ENCODE measurements at places on chromosomes 6 and 20. TPM values are rescaled to one million over a fixed set of nuclear protein-coding genes. Genes with fewer than 3 reads are reported as not detected.

Gene ESR1
- total RNA-seq = not detected

Gene ARMC2
- 3.9 TPM for total RNA-seq

DNA sequence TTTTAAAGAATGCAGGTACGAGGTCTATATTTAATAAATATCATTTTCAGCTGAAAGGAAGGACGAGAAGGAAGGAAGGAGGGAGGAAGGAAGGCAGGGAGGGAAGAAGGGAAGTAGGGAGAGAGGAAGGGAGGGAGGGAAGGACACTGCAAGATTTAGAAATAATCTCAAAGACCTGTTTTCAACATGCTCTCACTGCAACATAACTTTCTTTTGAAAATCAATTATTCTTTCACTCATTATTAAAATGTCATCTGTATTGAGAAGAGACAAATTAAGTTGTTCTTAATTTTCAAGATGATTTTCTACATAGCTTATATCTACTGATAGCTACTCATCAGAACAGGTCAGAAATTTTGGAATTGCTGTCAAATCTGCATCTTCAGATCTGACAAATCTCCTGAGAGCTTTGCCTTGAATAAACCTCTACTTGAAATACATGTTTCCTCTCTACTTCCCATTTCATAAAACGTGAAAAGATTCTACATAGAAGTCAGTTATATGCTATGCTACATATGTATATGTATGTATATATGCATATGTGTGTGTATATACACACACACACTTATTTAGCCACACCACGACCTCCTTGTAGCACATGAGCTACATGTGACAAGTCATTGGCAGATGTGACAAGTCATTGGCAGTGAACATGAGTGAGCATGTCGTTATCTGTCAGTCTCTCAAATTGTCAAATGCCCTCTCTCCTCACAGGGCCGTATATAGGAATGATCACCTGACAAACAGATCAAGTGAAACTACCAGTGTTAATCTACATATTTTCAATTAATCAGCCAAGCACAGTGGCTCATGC, 241.6 kb downstream of the LY86 start:
- H3K27ac ChIP-seq = no peak overlapping the region
- no peak for DNase-seq
- H3K4me1 ChIP-seq = peaks cover 4% of the 10 kb centered on the region

DNA sequence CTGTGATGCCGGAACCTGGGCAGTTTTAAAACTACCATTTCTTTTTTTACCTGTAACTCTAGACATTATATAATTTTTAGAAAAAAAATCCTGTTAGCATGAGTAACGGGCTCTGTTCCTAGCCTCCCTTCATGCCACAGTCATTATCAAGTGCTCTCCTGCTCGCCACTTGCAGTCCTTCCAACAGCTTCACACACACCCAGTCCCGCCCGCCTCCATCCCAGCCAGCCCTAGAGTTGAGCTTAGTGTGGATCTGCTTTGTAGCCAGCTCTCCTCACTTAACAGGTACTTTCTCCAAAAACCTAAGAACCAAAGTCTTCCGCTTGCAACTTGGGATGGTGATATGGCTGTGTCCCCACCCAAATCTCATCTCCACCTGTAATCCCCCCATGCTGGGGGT, 51.5 kb downstream of the EZR start:
- no peak for DNase-seq
- no peaks in the 10 kb centered on the region for H3K27me3 ChIP-seq
- H3K36me3 ChIP-seq = peaks cover 64% of the 10 kb centered on the region
- no peak overlapping the region for H3K27ac ChIP-seq
- H3K4me1 ChIP-seq = no peaks in the 10 kb centered on the region
- H3K4me3 ChIP-seq = no peak overlapping the region

DNA sequence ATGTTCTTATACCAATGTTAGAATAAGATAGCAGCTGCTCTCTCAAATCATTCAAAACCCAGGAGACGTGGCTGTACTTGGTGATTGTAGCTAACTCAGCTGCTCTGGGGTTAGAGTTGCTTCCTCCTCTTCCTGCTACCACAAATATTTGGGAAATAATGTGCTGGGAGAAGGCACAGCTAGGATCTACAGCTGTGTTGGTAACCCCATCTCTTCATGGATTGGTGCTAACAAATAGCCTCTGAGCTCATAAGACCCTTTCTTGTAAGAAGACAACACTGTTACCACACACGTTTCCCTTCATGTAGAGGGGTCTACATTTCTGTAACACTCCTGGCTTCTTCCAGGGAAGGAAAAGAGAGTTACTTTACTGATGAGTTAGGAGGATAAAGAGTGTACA, 911.0 kb upstream of the CITED2 start:
- H3K4me1 ChIP-seq = no peaks in the 10 kb centered on the region
- H3K4me3 ChIP-seq = no peak overlapping the region
- no peaks in the 10 kb centered on the region for H3K27me3 ChIP-seq

DNA sequence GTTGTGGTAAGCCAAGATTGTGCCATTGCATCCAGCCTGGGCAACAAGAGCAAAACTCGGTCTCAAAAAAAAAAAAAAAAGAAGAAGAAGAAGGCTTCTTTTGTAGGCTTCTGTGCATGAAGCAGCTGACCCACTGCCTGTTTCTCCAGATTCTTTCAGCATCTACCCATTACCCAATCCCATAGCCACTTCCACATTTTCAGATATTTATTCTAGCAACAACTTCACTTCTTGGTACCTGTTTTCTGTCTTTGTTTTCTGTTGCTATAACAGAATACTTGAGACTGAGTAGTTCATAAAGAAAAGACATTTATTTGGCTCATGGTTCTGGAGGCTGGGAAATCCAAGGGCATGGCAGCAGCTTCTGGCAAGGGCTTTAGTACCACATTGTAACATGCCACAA, 95.3 kb upstream of the SGK1 start:
- H3K27me3 ChIP-seq = no peaks in the 10 kb centered on the region
- DNase-seq = no peak
- no peak overlapping the region for H3K4me3 ChIP-seq

DNA sequence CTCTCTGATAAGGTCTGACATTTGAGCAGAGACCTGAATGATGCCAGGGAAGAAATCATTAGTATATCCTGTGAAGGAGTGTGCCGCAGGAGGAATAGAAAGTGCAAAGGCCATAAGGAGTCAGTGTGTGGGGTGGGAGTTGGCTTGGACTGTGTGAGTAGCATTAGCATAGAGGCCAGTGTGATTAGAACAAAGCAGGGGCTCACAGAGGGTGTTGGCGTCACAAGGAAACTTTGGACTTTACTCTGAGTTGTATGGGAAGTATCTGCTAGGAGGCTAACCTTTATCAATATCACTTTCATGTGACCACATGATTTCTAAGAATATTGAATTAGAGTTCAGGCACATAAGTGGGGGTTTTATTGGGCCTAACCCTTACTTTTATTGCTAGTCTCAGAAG, 12.1 kb downstream of the TMEM200A start:
- H3K4me1 ChIP-seq = no peaks in the 10 kb centered on the region
- no peak overlapping the region for H3K27ac ChIP-seq
- no peaks in the 10 kb centered on the region for H3K36me3 ChIP-seq
- no peak for DNase-seq
- H3K4me3 ChIP-seq = no peak overlapping the region
- no peaks in the 10 kb centered on the region for H3K27me3 ChIP-seq

Gene GHRH
- 0.68 TPM for total RNA-seq

- H3K36me3 ChIP-seq = no peaks in the 10 kb centered on the region
- no peaks in the 10 kb centered on the region for H3K27me3 ChIP-seq
- no peak for DNase-seq
- no peaks in the 10 kb centered on the region for H3K4me1 ChIP-seq
Measured at GRCh38 chr6:162526960-162527359, 200.6 kb downstream of the PRKN start.

DNA sequence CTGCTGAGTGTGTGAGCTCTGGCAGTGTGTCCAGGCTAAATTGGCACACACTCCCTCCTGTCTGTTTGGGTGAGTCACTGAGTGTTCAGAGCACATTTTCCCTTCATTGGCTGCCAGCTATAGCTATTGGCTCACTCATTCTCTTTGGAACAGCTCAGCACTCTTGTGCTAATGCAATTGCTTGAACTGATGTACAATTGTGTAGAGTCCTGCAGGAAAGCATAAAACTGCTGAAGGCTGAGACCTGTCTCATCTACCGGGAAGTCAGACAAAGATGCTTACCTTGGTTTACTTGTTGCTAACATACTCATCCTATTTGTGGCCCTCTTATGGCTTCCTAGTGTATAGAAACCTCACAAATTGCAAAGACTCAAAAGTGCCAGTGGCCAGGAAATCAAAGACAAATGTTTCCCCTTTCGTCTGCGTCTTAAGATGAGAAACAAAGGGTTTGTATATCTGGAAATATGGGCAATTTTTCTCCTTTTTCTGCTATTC, 351.0 kb downstream of the BCKDHB start:
- H3K36me3 ChIP-seq = no peaks in the 10 kb centered on the region
- no peaks in the 10 kb centered on the region for H3K27me3 ChIP-seq
- H3K27ac ChIP-seq = no peak overlapping the region
- DNase-seq = no peak
- no peak overlapping the region for H3K4me3 ChIP-seq

DNA sequence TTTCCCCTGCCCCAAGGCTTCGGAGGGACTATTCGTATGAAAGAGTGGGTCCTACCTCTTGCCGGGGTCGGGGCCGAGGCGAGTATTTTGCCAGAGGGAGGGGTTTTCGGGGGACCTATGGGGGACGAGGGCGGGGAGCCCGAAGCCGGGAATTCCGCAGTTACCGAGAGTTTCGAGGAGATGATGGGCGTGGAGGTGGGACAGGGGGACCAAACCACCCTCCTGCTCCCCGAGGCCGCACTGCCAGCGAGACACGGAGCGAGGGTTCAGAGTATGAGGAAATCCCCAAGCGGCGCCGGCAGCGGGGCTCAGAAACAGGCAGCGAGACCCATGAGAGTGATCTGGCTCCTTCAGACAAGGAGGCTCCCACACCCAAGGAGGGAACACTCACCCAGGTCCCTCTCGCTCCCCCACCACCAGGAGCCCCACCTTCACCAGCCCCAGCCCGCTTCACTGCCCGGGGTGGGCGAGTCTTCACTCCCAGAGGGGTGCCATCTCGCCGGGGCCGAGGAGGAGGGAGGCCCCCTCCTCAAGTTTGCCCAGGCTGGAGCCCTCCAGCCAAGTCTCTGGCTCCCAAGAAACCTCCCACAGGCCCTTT, 11.3 kb downstream of the PRRC2A start:
- H3K27ac ChIP-seq = no peak overlapping the region
- H3K4me3 ChIP-seq = no peak overlapping the region
- no peaks in the 10 kb centered on the region for H3K27me3 ChIP-seq
- peaks cover 100% of the 10 kb centered on the region for H3K36me3 ChIP-seq
- H3K4me1 ChIP-seq = no peaks in the 10 kb centered on the region

DNA sequence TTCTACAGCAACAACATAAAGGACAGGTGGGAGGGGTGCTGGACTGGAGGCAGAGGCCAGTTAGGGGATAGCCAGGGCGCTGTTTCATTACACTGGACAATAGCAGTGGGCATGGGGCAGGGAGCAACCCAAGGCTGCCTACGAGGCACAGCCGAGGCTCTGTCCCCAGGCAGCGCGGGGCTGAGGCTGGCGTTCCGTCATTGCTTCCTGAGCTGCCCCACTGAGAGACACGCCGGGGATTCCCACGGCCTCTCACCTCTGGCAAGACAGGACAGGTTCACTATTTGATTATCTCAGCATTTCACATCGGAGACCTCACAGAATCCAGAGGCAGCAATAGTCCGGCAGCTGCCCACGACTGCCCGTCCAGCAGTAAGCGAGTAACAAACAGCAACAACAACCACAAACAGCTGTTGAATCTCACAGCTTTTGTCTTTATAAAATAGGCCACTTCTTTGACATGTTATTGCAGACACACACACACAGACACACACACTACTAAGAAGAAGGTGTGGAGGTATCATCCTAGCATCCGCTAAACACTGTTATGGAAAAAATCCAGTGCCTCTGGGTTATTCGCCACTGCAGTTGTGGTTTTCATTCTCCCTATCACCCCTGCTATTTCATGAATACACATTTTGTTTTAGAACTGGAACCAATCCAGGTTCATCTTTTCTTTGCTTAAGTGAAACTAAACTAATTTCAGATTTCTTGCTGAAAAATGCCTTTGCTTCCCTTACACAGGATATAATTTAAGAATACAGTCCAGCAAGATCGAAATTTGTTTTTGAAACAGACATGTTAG, 19.5 kb downstream of the KIF25 start:
- no peak overlapping the region for H3K27ac ChIP-seq
- no peak overlapping the region for H3K4me3 ChIP-seq
- H3K27me3 ChIP-seq = no peaks in the 10 kb centered on the region
- H3K36me3 ChIP-seq = no peaks in the 10 kb centered on the region
- no peaks in the 10 kb centered on the region for H3K4me1 ChIP-seq

DNA sequence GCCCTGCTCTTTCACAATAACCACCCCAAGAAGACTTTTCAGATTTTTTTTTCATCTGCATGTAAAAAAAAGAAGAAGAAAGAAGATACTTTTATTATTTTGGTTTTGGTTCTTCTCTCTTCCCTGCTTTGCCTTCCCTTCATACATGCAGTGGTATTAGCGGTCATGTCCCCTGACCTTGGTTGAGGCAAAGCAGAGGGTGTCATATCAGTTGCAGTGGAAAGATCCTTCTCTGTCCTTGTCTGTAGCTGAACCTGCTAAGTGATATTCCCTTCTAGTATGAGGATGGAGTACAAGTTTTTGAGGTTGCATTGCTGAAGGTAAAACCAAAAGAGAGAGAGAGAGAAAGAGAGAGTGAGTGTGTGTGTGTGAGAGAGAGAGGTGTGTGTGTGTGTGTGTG, 345.7 kb downstream of the UTRN start:
- H3K36me3 ChIP-seq = no peaks in the 10 kb centered on the region
- H3K4me3 ChIP-seq = no peak overlapping the region

GRCh38 chr20:45997187-45997586, 11.5 kb upstream of the MMP9 start:
- no peaks in the 10 kb centered on the region for H3K27me3 ChIP-seq
- no peaks in the 10 kb centered on the region for H3K36me3 ChIP-seq
- H3K4me3 ChIP-seq = no peak overlapping the region
- H3K27ac ChIP-seq = no peak overlapping the region
- no peaks in the 10 kb centered on the region for H3K4me1 ChIP-seq

Gene CENPW
- 88.2 TPM for total RNA-seq

- no peak overlapping the region for H3K27ac ChIP-seq
- H3K36me3 ChIP-seq = no peaks in the 10 kb centered on the region
- no peak overlapping the region for H3K4me3 ChIP-seq
- no peaks in the 10 kb centered on the region for H3K4me1 ChIP-seq
Measured at GRCh38 chr6:97059473-97059872, 134.9 kb downstream of the KLHL32 start.

Gene TNNC2
- total RNA-seq = 3.1 TPM

DNA sequence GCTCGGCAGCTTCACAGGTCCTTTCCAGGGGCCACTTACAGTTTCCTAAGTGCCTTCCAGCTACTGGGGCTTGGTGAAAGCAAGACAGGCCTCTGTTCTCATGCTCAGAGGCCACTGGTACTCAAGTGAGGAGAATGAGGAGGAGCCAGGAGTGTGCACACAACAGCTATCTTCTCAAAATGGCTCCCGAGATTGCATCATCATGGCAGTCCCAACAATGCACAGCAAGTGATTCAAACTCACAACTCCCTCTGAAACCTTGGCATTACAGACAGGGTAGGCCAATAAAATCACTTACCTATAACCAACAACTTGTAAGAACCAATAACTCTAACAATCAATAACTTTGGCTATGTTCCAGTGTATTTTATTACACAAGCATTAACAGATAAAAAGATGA, 77.4 kb downstream of the RALGAPA2 start:
- DNase-seq = no peak
- no peak overlapping the region for H3K4me3 ChIP-seq
- H3K4me1 ChIP-seq = no peaks in the 10 kb centered on the region
- H3K36me3 ChIP-seq = peaks cover 33% of the 10 kb centered on the region

Gene SRSF3
- 954 TPM for total RNA-seq

GRCh38 chr20:33621717-33622400, 40.3 kb upstream of the C20orf144 start:
- no peaks in the 10 kb centered on the region for H3K27me3 ChIP-seq
- no peak for DNase-seq
- no peaks in the 10 kb centered on the region for H3K4me1 ChIP-seq
- H3K36me3 ChIP-seq = peaks cover 44% of the 10 kb centered on the region
- H3K4me3 ChIP-seq = no peak overlapping the region

Gene TRPC4AP
- 93.9 TPM for total RNA-seq

Data from H9 (cell line).